ENCODE measurements at places on chromosomes 4 and X.

DNA sequence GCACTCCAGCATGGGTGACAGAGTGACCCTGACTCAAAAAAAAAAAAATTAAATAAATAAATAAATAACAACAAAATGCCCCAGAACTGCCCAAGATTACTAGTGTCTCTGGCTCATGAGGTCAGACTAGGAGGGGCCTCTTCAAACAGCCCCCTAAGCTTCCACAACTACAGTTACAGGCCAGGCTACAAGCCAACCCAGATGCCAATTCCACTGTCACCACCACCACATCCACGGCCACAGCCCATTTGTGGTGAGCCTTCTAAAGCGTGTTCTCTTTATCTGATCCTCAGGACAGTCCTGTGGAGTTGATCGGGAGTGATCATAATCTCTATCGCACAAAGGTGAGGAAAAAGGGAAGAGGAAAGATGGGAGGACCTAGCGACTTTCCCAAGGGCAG lies 36.6 kb downstream of the IGFBP7 start:
- no peak for DNase-seq

DNA sequence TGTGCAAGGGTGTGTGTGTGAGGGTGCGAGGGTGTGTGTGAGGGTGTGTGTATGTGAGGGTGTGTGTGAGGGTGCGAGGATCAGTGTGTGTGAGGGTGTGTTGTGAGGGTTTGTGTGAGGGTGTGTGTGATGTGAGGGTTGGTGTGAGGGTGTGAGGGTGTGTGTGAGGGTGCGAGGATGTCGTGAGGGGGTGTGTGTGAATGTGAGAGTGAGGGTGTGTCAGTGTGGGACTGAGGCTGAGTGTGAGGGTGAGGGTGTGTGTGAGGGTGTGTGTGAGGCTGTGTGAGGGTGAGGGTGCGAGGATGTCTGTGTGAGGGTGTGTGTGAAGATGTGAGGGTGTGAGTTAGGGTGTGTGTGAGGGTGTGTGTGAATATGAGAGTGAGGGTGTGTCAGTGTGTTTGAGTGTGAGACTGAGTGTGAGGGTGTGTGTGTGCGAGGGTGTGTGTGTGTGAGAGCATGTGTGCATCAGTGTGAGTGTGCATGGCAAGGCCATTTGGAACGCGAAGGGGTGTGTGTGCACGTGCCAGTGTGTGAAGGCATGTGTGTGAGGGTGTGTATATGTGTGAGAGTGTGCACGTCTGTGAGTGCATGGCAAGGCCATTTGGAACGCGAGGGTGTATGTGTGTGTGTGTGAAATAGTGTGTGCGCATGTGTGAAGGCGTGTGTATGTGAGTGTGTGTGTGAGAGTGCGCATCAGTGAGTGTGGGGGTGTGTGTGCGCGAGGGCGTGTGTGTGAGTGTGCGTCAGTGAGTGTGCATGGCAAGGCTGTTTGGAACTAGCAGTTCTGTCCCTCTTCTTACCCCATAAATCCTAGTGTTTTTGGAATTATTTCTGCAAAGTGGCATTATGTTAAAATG lies 69.8 kb downstream of the RGS12 start:
- no peak for DNase-seq

DNA sequence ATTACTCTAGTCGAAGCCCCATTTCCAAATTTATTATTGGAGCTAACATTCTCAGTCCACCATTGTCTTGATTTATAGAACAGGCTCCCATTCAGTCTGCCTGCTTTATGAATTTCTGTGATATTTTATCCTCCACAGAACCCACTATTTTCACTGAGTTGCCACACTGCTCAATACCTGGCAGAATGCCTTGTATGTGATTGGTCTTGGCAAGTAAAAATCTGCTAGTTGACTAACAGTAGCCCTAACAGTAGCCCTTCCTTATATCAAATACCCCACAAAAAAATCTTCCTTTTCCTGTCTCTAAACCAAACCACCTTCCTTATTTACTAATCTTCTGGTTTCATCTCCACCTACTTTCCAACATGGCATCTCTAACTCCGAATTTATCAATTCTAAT lies 82.6 kb downstream of the CHM start:
- no peak for DNase-seq

DNA sequence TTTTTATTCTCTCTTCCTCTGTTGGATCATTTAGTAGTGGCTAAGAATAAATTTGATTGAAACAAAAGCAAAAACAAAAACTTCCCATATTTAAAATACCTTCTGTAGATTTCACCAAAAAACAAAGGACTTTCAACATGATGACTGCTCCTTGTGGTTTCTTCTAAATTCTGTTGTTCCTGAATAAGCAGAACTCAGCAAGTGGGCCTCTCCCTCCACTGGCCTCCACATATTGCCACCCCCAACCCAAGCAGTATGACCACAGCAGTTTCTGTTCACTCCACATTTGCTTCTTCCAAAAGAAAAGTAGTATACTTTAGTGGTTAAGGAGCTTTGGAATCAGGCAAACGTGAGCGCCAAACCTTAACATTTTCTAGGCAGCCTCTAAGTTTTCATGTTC lies 114.7 kb downstream of the COX18 start:
- no peak for DNase-seq

DNA sequence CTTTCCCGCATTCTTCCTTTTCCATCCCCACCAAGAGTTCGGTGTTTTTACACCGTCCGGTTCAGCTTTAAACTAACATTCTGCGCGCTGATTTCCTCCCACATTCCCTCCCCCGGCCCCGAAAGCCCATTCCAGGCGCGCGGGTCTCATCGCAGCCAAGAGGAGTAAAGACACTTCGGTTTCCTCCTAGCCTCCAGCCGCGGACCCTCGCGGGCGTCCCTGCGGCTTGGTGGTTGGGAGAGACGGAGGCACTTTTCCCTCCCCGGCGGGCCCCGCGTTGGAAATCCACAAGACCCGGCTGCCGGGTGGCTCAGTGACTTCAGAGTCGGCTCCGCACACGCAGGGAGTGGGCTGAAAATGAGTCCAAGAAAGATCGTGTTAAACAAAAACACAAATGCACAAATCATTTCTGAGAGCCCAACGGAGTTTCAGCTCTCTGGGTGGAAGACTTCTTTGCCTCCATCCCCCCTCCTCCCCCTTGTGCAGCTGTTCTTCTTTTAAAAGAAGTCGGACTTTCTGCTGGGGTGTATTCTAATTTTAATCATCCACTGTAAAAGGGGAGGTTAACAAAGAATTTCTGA lies 2.0 kb upstream of the ARX start:
- DNase-seq, result no peak

DNA sequence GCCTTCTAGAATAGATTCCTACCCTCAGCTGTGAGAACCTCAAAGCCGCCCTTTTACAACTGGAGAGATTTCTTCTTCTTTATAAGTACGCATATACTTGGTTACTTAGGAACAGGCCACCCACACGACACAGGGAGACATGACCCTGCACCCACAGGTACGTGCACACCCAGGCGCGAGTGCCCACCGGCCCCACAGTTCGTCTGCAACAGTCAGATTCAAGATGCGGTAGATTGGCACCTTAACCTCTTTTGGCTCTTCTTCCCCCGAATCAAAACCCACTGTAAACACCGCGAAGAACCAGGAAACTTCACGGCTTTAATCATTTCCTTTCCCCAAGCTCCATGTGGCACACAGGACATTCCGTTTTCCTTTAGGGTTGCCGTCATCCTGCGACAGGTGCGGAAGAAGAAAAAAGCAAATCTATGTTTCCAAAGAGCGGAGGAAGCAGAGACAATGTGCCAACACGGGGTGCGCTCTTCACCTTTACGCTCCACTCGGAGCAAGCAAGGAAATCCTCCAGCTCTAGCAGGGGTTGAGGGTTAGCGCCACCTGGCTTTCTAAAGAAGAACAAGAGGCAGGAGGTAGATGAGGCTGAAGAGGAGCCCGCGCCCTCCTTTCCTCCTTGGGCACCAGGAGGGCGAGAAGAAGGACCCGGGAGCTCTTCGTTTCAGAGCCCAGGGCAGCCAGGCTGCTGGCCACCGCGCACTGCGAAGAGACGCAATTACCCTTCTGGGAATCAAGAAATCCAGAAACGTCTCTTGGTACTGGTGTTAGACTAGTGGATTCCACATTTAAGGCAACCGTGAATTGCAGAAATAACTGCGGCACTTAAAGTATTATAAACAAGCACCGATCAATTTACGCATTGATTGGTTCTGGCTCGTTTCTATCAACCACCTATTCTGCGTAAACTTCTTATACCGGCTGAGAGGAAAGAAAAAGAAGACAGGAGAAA lies 35.7 kb downstream of the HAND2 start:
- DNase-seq, result peak; percentile 22

- no peak for DNase-seq
Observed at GRCh38 chr4:4787421-4787820, 72.0 kb upstream of the MSX1 start.

GRCh38 chrX:16528620-16529019 lies 121.3 kb upstream of the S100G start:
- DNase-seq, result no peak

GRCh38 chr4:105061731-105062130 lies 84.9 kb upstream of the TET2 start:
- DNase-seq, result no peak

DNA sequence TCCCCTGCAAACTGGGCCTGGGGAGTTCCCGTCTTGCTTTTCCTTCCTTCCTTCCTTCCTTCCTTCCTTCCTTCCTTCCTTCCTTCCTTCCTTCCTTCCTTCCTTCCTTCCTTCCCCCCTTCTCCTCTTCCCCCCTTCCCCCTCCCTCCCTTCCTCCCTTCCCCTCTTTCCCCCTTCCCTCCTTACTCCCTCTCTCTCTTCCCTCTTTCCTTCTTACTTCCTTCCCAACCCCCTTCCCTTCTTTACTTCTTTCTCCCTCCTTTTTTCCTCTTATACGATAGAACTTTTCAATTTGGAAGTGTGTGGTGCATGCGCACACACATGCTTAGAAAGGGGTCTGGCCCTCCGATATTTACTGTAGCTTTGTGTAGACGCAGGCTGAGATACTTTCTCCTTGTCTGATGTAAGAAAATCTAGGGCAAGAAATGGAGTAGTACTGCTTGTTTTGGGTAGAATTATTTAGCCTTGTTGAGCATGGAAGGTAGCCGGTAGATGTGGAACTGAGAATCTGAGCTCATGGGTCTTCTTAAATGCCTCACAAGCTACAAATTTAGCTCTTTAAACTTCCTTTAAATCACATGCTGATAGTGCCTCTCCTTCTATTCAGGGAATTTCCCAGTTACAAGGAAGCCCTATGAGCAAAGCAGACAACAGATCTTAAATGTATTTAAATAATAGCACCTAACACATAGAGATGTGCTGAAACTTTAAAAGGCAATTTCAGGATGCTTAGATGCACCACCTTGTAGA lies 189.6 kb downstream of the GPAT3 start:
- DNase-seq, result no peak

GRCh38 chr4:180057299-180057721 lies 2185.9 kb upstream of the TENM3 start:
- no peak for DNase-seq

DNA sequence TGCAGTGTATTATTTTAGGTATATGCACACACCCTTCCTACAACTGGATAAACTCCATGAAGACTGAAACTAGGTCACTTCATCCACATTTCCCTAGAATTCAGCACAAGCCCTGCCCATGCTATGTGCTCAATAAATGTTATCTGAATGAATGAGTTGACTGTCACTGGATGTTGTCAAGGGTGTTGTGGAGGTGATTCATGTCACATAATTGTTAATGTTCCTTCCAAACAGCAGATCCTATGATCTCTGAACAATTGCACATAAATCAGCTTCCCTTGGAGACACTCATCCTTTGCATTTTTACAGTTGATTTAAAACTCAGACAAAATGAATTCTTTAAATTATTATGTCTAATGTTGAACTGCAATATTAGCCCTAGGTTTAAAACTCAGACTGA lies 154.7 kb downstream of the TSPAN5 start:
- DNase-seq, result no peak

DNA sequence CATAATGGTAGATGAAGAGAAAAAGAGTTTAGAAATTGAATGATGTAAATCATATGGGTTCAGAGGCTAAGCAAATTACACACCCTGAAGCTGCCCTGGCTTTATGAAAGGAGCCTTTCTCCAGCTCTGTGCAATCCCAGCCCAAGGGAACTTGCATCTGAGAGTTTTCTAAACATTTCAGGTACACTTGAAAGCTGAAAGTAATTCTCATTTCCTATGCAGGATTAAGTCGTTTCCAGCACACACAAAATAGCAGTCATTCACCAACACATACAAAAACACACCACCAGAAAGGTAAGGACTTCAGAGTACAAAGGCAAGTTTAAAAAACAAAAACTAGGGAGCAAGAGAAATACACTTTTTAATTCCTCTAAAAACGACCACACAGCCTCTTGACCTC lies 1.7 kb downstream of the PDGFC start:
- no peak for DNase-seq

GRCh38 chr4:8398347-8398746 lies 42.2 kb downstream of the ACOX3 start:
- no peak for DNase-seq

Measured in activated CD8-positive, alpha-beta memory T cell treated with anti-CD3 and anti-CD28 coated beads for 1 hour (primary cell).